Activated T-cell treated with anti-CD3 and anti-CD28 coated beads, Interleukin-2, amount 50 U/mL, for 4 hours (primary cell): ENCODE measurements at places on chromosomes 5 and 9.
A peak's percentile ranks its signal among the peaks of the same experiment; 100 is the strongest.

DNA sequence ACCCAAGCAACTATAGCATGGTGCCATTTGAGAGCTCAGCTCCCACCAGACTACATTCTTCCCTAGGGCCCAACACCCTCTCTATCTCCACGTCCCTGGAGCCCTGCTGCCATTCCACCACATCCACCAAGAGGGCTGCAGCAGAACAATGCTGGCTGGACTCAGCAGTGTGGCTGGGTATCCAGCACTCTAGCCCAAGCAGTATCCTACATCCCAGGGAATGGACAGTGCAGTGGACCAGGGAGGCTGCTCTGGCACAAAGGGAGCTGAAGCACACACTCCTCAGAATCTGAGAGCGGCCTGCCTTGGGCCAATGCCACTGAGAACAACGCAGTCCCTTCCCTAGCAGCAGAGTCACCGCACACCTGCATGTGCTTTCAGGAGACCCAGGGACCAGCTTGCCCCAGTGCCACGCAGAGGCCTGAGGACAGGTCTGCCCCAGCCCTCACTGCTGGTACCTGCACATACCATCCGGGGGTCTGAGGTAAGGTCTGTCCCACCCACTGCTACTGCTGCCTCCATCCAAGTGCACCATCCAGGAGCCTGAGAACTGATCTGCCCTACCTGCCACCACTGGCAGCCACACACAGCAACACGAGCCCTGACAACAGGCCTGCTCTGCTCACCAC, 95.9 kb downstream of the ZDHHC21 start:
- no peak for DNase-seq

GRCh38 chr9:123561046-123561445, 205.0 kb downstream of the CRB2 start:
- DNase-seq = no peak

- peak; percentile 18 for DNase-seq
Observed at GRCh38 chr5:139543423-139543991, 17.6 kb upstream of the UBE2D2 start.

DNA sequence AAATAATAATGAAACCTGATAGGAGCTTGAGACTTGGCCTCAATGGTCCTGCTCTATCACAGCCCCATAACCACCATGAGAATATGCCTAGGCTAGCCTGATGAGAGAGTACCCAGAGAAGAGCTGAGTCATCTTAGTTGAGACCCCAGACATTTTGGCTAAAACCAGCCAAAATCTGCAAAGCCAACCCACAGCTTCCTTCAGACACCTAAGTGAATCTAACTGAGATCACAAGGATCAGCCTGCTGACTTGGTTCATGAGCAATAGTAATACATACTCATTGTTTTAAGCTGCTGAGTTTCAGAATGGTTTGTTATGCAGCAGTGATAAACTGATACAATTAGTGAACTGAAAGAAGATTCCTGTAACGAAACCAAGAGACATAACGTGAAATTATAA, 473.7 kb upstream of the PTGER4 start:
- DNase-seq = no peak

- DNase-seq = no peak
Observed at GRCh38 chr9:70229026-70229425, 29.8 kb upstream of the SMC5 start.

DNA sequence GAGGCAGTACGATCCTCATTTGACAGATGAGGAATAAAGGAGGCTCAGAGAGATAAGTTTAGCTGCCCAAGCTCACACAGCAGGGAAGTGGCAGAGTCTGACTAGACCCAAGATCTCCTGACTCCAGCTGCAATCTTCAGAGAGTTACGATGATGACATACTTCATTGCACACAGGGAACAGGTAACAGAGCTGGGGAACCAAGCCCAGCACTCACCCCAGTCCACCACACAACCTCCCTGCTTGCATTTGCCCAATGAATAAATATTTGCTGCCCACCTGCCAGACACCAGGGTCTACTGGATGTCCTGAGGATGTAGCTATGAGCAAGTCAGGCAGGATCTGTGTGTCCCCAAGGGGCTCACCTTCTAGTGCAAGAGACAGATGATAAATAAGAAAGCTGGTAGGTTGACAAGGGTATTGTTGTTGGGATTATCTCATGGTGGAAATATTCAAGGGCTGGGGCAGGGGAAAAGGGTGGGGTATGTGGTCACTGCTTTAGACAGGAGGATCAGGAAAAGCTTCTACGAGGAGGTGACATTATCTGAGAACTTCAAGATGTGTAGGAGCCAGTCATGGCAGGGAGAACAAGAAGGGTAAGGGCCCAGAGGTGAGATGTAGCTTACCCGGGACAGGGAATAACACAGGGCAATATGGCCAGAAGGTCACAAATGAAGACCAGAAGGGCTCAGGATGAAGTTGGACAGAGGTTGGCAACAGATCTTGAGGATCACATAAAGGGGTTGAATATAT, 28.6 kb upstream of the CPEB4 start:
- DNase-seq = no peak

DNA sequence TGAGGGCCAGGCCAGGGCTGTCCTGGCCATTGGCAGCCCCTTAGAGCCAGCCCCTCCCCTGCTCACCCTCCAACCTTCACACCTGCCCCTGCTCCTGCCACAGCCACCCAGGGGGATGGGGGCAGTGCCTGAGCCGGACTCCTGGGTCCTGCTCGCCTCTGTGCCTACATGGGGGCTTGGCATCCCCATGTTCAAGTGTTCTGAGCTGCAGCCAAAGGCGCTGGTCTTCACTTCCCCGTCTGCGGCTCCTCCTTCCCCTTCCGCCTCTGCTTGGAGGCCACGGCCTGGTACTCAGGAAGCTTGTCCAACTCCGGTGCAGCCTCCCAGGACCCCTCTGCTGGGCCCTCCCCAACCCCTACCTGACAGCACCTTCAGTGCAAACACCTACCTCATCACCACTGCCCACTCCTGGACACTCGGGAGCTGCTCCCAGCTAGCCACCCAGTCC, 2.3 kb upstream of the DNLZ start:
- DNase-seq = no peak

DNA sequence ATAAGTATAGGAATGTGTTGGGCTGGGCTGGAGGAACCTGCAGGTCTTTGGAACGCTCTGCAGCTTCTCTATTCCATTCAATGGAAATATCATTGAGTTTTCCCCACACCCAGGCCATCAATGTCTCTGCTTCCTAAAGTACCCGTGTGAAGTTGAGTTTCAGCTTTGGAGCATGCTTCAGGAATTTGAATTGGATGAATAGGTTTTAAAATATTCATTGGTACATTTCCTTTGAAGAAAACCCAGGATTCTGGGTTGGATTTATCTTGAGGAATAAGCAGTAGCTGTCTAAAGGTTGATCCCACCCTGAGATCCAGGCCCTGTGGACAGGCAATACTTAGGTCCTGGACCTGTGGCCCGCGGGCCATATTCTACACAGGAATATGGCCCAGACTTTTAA, 37.3 kb downstream of the INSYN2B start:
- DNase-seq = no peak

GRCh38 chr9:115653171-115653606, 500.4 kb upstream of the PAPPA start:
- no peak for DNase-seq

DNA sequence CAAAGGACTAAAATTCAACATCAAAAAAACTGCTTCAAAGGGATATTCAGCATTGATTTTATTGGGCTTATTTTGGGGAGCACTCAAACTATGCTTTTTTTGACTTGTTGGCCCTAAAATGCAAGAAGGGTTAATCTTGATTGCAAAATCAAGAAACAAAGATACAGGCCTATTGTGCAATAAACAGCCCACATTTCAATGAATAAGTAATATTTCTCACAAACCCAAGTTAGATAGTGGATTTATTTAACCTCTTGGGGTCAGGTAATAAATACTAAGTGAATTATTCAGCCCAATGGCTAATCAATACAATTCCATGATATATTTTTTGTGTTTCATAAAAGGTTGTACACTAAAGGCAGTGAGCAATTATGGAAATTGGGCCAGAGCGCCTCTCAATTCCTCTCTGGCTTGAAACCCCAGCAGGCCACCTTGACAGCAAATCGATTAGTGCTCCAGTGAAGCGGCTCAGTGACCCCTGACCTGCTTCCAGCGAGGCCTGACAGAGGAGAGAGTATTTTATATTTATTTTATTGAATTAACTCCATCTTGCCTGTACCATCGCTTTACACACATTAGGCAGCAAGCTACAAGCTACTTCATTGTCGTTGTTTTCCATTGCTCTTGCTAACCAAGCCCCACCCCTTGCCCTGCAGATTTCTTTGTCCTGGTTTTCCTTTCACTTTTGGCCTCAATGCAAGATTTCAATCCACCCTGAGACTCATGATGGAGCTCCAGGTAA, 65.5 kb downstream of the EBF1 start:
- DNase-seq = no peak

GRCh38 chr5:61673007-61673735, 341.1 kb downstream of the ZSWIM6 start:
- no peak for DNase-seq

DNA sequence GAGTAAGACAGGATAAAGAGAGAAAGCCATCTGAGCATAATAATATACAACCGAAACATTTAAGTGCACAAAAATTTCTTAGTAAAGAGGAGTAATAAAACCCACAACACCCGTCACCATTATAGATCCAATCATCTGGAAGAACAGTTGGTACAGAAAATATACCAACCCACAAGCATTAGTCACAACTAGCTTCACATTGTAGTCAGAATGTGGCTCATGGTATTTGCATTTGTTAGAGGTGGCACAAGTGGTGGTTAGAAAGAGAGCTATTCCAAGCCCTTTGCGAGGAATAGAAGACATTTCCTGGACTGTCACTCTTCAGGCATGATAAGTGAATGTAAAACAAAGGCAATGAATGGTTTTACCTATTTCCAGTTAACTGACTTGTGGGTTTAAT, 677.5 kb upstream of the ST8SIA4 start:
- no peak for DNase-seq

DNA sequence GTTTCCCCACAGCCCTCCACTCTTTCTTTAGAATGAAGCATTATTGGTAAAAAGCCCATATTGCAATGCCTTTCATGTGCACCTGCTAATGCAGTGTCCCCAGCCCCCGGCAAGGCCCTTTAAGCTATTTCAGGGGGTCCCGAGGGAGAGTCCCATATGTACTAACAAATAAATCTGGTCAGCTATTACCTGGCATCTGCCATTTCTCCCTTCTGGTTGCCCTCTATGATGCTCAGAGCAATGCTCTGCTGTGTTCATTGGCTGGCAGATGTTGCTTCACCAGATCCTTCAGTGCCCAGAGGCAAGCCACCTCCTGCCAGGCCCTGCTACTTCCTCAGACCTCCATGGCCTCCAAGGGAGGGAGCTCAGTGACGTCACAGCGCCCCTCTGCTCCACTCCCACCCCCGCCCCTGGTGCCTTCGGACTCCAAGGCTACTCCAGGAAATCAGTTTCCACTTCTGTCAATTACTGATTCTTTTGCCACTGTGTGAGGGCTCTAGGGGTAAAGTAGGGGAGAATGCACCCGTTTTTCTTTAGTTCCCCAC, 201.1 kb upstream of the GLRA1 start:
- no peak for DNase-seq

DNA sequence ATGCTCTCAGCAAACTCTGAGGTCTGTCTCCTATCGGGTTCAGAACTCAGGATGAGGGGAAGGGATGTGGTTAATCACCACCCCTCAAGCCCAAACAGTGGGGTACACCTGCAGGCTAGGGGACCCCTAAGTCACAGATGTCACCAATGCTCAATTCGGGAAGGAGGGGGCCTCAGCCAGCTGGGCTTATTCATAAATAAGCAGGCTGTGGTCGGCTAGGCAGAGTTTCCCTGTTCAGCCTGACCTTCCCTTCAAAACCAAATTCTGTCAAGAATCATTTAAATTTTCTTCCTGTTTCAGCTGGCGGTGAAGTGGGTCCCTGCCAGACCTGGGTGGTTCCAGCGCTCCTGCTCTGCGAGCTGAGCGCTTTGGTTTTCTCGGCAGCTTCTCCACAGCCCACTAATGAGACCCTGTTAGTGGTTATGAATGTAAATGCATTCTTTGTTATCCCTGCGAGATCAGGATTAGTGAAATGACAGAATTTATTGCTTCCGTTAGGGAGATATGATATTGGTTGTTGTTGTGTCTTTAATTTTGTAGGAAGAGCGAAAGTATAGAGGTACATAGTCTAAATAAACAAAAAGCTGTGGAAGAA, 68.3 kb downstream of the AK8 start:
- DNase-seq = no peak

GRCh38 chr5:132008961-132009680, 2.3 kb downstream of the ACSL6 start:
- peak; percentile 4 for DNase-seq

DNA sequence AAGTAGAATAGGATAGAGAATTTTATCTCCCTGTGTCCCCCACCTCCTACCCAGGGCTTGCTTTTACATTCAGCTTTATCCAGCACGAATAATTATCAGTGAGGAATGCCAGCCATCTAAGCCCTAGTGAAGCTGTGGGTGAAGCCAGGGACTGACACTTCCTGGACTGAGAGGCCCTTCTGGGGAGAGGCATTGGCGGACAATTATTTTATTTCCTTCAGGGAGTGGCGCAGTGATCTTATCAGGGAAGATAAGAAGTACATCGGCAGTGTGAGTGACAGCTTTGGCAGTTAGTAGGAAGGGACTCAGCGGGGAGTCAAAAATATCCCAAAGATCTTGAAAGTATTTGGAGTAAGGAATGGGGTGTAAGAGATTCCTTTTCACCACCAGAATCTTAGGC, 34.9 kb upstream of the RPS23 start:
- no peak for DNase-seq
